Naive thymus-derived CD8-positive, alpha-beta T cell (primary cell): ENCODE measurements at places on chromosomes 6 and 20. TPM values are rescaled to one million over a fixed set of nuclear protein-coding genes. Genes with fewer than 3 reads are reported as not detected.

GRCh38 chr6:164010441-164011103 is 596.1 kb downstream of the QKI start:
- H3K27ac ChIP-seq, result no peak overlapping the region
- no peaks in the 10 kb centered on the region for H3K27me3 ChIP-seq
- H3K36me3 ChIP-seq, result no peaks in the 10 kb centered on the region

The ERVFRD-1 gene
- polyA plus RNA-seq, result not detected

GRCh38 chr6:92047860-92048259 is 1371.5 kb downstream of the EPHA7 start:
- H3K27ac ChIP-seq, result no peak overlapping the region
- H3K4me3 ChIP-seq, result no peak overlapping the region
- H3K36me3 ChIP-seq, result no peaks in the 10 kb centered on the region

DNA sequence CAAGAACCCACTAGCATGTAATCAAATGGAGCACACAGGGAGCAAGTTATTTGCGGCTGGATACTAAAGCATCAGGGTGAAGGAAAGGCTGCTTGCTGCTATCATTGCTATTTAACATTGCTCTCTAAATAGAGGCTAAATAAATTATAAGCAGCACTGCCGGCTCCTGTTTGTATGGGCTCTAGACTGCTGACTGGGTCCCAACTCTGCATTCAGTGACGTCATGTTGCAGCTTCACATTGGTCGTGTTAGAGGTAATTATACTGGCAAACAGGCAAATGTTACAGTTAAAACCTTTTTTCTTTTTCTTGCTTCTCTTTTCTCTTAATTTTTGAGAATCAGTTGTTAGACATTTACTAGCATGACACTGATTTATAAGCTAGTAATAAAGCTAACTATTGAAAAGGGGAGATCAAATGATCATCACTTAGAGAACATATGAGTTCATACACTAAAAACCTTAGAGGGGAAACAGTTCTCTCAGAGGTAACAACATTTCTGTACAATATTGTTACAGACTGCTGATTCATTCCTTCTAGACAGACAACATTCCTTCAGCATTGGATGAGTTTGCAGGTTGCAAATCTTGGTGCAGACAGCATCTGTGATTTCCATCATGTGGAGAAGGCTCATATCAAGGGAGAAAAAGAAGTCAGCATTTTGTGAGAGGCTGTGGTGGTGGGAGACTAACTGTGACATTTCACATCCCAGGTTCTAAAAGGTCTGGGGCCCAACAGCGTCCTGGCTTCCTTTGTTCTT is 15.9 kb downstream of the RFPL4B start:
- H3K27ac ChIP-seq, result no peak overlapping the region
- H3K27me3 ChIP-seq, result peaks cover 60% of the 10 kb centered on the region

The C20orf141 gene
- polyA plus RNA-seq, result not detected

DNA sequence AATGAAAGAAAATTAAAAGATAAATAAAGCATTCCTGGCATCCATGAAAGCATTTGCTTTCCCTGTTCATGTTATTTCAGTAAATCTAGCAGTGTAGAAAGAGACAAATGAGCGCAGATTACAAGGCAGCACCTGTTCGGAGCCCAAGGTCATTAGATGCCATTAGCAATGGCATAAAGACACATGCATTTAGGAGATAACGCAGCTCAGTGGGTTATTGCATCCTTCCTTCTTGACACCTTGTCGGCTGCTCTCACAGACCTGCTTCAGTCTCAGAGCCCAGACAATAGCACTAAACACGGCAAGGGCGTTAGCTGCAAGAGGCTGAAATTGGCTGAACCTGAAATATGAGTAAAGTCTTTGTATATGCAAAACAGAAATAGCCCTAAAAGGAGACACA is 140.3 kb downstream of the ATXN1 start:
- peaks cover 13% of the 10 kb centered on the region for H3K4me1 ChIP-seq
- no peak overlapping the region for H3K4me3 ChIP-seq
- no peaks in the 10 kb centered on the region for H3K36me3 ChIP-seq
- no peaks in the 10 kb centered on the region for H3K27me3 ChIP-seq

The CLVS2 gene
- polyA plus RNA-seq, result not detected

- DNase-seq, result no peak
- no peaks in the 10 kb centered on the region for H3K36me3 ChIP-seq
- H3K4me1 ChIP-seq, result no peaks in the 10 kb centered on the region
- no peak overlapping the region for H3K27ac ChIP-seq
These were observed 6.6 kb upstream of the RNF8 start for GRCh38 chr6:37347177-37347576.

The GGTLC1 gene
- not detected for polyA plus RNA-seq

GRCh38 chr6:28558629-28559028 is 32.9 kb downstream of the GPX5 start:
- H3K4me1 ChIP-seq, result peaks cover 6% of the 10 kb centered on the region
- no peak overlapping the region for H3K27ac ChIP-seq
- no peak overlapping the region for H3K4me3 ChIP-seq

DNA sequence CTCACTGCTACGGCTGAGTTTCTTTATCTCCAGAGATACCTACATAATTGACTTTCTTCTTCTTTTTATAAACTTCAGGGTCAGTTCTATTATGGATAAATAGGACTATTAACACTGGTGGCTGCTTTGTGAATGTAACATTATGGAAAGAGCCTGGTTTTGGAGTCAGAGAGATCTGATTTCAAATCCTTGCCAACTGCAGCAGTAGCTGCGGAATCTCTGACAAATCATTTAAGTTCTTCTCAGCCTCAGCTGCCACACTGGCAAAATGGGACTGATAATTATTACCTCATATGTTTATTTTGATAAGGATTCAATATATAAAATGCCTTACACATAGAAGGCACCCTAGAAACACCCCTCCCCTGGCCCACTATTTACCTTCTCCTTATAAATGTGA is 160.5 kb downstream of the BACH2 start:
- H3K4me1 ChIP-seq, result peaks cover 86% of the 10 kb centered on the region
- H3K27me3 ChIP-seq, result no peaks in the 10 kb centered on the region
- H3K27ac ChIP-seq, result peak overlapping the region; percentile 78
- peak overlapping the region; percentile 0 for H3K4me3 ChIP-seq
- no peaks in the 10 kb centered on the region for H3K36me3 ChIP-seq

- no peak overlapping the region for H3K4me3 ChIP-seq
- no peak for DNase-seq
- no peaks in the 10 kb centered on the region for H3K36me3 ChIP-seq
- H3K4me1 ChIP-seq, result no peaks in the 10 kb centered on the region
- peaks cover 5% of the 10 kb centered on the region for H3K27me3 ChIP-seq
These were observed 568.4 kb upstream of the MAP3K7 start for GRCh38 chr6:91155129-91155785.

The MAPK13 gene
- 37.1 TPM for polyA plus RNA-seq

The CLPSL2 gene
- polyA plus RNA-seq, result not detected

GRCh38 chr6:156396791-156397418 is 380.3 kb upstream of the ARID1B start:
- peak overlapping the region; percentile 98 for H3K27ac ChIP-seq
- H3K36me3 ChIP-seq, result no peaks in the 10 kb centered on the region
- peak; percentile 15 for DNase-seq
- H3K27me3 ChIP-seq, result no peaks in the 10 kb centered on the region
- H3K4me3 ChIP-seq, result peak overlapping the region; percentile 76

The MCCD1 gene
- not detected for polyA plus RNA-seq

GRCh38 chr6:14344486-14344885 is 226.9 kb downstream of the CD83 start:
- no peaks in the 10 kb centered on the region for H3K27me3 ChIP-seq
- H3K36me3 ChIP-seq, result no peaks in the 10 kb centered on the region
- H3K4me1 ChIP-seq, result peaks cover 24% of the 10 kb centered on the region
- no peak for DNase-seq

DNA sequence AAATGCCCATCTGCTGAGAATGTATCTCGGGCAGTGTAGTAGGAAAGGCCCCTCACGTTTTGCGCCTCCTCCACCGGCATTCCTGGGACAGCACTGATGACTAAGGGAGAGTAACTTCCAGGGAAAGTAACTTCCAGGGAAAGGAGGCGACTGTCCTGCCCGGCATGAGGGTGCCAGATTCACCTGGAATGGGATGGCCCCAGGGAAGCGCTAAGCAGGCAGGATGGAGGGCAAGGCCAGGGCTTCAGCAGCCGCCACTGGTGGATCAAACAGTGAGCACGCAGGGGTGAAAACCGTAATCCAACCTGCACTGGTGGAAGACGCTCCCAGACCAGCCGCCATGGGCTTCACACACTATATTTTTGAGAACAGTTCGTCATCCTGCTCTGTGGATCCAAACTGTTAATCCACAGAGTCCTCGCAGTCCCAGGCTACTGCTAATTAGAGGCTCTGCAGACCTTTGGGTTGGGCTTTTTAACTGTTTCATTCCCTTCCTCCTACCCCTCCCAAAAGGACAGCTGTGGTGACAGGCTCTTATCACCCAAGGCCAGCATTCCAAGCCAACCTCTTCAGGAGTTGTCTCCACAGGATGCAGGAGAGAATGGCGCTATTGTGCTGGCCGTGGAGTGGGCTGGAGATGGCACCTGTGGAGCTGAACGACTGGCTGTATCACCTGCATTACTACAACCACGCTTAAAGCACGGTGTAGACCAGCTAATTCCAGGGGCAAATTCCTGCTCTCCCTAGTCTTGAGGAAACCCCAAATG is 178.9 kb downstream of the DLL1 start:
- H3K4me3 ChIP-seq, result no peak overlapping the region
- H3K27ac ChIP-seq, result no peak overlapping the region
- no peaks in the 10 kb centered on the region for H3K36me3 ChIP-seq
- no peaks in the 10 kb centered on the region for H3K4me1 ChIP-seq
- no peak for DNase-seq
- H3K27me3 ChIP-seq, result no peaks in the 10 kb centered on the region

The CDH26 gene
- not detected for polyA plus RNA-seq

DNA sequence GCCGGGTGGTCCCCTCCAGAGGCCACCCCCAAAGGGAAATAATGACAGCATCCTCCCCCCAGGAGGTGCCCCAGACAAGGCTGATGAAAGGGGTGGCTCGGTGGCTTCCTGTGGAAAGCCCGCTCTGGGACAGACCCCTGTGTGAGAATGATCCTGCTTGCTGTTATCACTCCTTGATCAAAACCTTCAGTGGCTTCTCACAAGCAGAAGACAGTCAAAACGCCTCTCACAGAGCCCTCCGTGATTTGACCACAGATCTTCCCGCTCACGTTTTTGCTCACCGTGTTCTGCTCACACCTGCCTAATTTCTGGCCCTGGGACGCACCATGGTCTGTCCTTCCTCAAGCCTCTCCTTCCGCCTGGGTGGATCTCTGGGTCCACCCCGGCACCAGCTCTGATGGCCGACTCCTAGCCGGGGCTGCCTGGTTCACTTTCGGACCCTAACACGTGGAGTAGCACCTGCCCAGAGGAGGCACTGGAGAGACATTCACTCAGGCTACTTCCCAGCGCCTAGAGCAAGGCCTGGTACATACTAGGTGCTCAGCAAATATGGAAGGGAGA is 210.4 kb downstream of the ANKRD60 start:
- H3K36me3 ChIP-seq, result no peaks in the 10 kb centered on the region
- DNase-seq, result no peak
- peaks cover 32% of the 10 kb centered on the region for H3K27me3 ChIP-seq
- H3K4me3 ChIP-seq, result no peak overlapping the region
- no peak overlapping the region for H3K27ac ChIP-seq

The MRPS10 gene
- polyA plus RNA-seq, result 48.1 TPM

- H3K4me3 ChIP-seq, result no peak overlapping the region
- H3K27ac ChIP-seq, result peak overlapping the region; percentile 27
- H3K27me3 ChIP-seq, result no peaks in the 10 kb centered on the region
- DNase-seq, result no peak
These were observed 3.9 kb downstream of the EPM2A start for GRCh38 chr6:145731447-145731846.

The ZKSCAN4 gene
- polyA plus RNA-seq, result 3.4 TPM

DNA sequence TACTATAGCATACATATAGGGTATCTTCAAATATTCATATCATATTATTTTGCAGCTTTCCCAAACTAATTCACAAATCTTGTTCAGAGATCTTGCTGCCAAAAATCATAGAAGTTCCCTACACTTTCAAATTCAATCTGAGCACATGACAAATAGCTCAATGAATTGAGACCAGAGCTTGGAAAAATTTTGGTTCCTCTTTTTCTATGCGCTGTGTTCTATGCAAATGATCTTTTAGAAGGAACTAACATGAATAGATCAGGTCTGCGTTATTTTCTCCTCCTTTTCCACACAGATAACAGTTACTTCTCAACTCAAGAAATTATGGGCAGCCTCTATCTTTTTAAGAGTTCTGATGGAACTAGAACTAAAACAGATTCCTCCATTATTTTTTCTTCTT is 316.3 kb downstream of the ARHGAP18 start:
- H3K4me3 ChIP-seq, result no peak overlapping the region
- H3K36me3 ChIP-seq, result no peaks in the 10 kb centered on the region
- no peak overlapping the region for H3K27ac ChIP-seq
- no peak for DNase-seq

GRCh38 chr6:8633762-8634161 is 198.4 kb upstream of the SLC35B3 start:
- H3K36me3 ChIP-seq, result no peaks in the 10 kb centered on the region
- no peak overlapping the region for H3K27ac ChIP-seq
- H3K4me1 ChIP-seq, result no peaks in the 10 kb centered on the region
- peaks cover 1% of the 10 kb centered on the region for H3K27me3 ChIP-seq
- DNase-seq, result no peak

- H3K27me3 ChIP-seq, result no peaks in the 10 kb centered on the region
- no peaks in the 10 kb centered on the region for H3K4me1 ChIP-seq
- H3K36me3 ChIP-seq, result no peaks in the 10 kb centered on the region
- no peak overlapping the region for H3K4me3 ChIP-seq
- no peak overlapping the region for H3K27ac ChIP-seq
These were observed 219.8 kb downstream of the ERMARD start for GRCh38 chr6:169971081-169971861.

DNA sequence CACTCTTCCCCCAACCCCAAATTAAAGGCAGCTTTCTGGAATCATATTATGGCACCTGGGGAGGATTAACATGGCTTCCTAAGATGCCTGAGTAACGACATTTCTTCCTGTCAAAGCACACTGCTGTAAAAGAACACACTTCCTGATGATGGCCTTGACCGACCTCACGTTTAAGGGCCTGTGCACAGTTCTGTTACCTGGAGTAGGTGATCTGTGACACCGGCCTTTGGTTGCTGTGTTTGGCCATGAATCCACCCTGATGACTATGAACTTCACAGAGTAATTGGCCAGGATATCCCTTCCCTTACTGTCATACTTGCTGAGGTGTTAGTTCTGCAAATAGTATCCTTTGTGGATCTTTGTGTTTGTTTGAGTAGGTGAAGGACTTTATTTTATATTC is 45.8 kb downstream of the PLCB4 start:
- H3K27me3 ChIP-seq, result no peaks in the 10 kb centered on the region
- DNase-seq, result no peak
- H3K4me3 ChIP-seq, result no peak overlapping the region
- no peak overlapping the region for H3K27ac ChIP-seq
- no peaks in the 10 kb centered on the region for H3K36me3 ChIP-seq
- H3K4me1 ChIP-seq, result no peaks in the 10 kb centered on the region

- H3K27me3 ChIP-seq, result peaks cover 13% of the 10 kb centered on the region
- no peak overlapping the region for H3K4me3 ChIP-seq
- peaks cover 22% of the 10 kb centered on the region for H3K4me1 ChIP-seq
These were observed 97.7 kb downstream of the GRM4 start for GRCh38 chr6:34047913-34048867.

DNA sequence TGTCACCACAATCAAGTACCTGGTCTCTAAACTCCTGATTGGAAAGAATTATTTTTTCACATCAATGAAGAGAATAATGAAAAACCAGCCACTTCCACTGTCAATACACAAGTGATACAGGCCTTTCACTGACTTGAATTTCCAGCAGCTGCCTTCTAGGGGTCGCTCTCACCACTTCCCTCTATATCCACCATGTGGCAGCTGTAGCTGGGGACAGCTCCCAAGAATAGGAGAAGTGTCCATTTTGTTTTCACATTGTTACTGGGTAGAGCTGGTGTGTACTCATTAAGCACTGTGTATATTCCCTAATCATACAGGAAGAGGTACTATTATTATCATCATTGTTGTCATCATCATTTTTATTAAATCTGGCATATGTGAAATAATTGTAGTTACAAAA is 438.4 kb upstream of the SPTLC3 start:
- H3K27ac ChIP-seq, result no peak overlapping the region
- H3K36me3 ChIP-seq, result no peaks in the 10 kb centered on the region
- no peak overlapping the region for H3K4me3 ChIP-seq
- DNase-seq, result no peak
- H3K4me1 ChIP-seq, result no peaks in the 10 kb centered on the region
